Testis (tissue), 5 donors: ENCODE measurements at places on chromosomes 11 and 22. TPM values are rescaled to one million over a fixed set of nuclear protein-coding genes. Genes with fewer than 3 reads are reported as not detected.

LRRC55 gene
- 0.08 TPM for total RNA-seq

DNA sequence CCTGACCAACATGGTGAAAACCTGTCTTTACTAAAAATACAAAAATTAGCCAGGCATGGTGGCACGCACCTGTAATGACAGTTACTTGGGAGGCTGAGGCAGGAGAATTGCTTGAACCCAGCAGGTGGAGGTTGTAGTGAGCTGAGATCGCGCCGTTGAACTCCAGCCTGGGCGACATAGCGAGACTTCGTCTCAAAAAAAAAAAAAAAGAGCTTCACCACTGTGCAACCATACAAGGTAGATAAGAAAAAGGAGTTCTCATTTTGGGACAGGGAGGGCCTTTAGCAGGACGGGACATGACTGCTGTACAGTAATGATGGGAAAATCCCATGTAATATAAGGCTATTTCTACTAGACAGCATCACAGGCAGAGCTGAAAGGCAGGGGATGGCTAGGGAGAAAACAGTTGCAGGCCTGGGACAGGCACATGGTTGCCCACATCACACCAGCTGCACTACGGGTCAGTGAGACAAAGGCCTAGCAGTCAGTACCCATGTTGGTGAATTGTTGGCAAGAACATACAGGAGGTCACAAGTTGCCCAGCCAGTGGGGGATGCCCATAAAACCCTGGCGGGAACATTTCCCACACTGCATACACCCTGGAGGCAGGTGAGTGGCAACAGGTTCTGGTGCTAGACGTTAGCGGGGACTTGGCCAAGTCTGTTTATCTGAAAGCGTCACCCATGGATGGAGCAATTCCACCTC, 5.4 kb downstream of the TANGO2 start:
- no peaks in the 10 kb centered on the region for H3K27me3 ChIP-seq
- H3K4me1 ChIP-seq = peaks cover 11% of the 10 kb centered on the region
- DNase-seq = no peak
- H3K36me3 ChIP-seq = no peaks in the 10 kb centered on the region
- H3K4me3 ChIP-seq = no peak overlapping the region

OR10AG1 gene
- total RNA-seq = not detected

DNA sequence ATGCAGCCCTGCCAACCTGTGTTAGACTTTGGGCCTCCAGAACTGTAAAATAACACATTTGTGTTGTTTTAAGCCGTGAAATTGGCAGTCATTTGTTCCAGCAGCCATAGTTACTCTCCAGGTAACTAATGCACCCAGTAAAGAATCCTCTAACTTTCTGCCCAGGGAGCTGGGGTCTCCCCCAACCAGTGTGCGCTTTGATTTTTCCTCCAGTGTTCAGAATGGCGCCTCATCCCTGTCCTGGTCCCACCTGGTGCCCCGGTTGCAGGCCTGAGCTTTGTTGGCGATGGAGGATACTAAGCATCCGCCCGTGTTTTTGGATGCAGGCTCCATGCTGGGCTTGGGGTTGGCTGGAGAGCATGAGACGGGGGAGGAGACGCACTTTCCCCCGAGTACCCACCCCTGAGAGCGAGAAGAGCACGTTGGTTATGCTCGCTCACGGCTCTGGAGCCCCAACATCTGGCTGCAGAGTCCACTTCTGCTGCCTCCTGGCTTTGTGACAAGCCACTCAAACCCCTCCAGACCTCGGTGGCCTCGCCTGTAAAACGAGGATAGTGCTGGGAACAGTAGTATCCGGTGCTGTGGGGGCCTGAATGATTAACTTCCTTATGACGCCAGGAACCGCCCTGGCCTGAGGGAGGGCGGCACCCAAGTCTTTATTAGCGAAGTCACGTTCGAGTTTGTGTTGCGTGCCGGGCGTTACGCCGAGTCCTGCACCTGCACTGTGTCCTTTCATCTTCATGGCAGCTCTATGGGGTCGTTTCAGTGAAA, 25.8 kb downstream of the MRGPRD start:
- peak; percentile 54 for DNase-seq
- H3K27me3 ChIP-seq = no peaks in the 10 kb centered on the region
- peaks cover 4% of the 10 kb centered on the region for H3K4me1 ChIP-seq

DNA sequence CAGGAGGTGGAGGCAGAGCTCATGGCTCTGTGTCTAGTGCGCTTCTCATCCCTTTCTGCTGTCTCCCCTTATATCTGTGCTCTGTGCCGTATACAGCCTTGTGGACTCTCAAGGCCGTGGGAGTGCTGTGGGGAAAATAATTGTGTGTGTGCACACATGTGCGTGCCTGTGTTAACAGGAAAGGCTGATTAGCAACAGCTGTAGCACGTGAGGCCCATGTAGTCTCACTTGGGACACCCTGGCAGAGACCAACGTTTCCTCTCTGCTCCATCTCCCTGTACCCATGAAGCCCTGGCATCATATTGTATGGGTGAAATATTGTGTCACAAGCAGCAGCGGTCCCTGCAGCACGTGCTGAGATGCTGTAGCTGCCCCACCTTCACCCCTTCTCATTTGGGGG, 109.3 kb downstream of the LRRC32 start:
- DNase-seq = no peak
- no peak overlapping the region for H3K27ac ChIP-seq
- no peaks in the 10 kb centered on the region for H3K27me3 ChIP-seq
- H3K4me3 ChIP-seq = no peak overlapping the region

RCN1 gene
- total RNA-seq = 44.4 TPM

DNA sequence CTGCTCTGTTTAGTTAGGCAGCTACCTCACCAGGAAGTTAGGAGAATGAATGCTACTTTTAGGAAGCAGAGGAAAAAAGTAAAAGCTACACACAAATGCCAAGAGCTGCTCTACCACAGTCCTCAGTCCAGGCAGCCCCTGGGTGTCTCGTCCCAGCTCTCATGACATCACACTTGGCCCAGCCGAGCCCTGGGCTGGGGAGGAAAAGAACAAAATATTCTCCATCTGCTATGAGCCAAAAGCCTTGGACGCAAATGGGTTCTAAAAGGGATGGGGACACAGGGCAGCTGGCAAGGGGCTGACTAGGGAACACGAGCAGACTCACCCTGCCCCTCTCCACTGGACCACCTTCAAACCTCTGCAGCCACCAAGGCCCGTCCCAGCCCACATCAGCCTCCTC, 26.1 kb downstream of the TMEM184B start:
- H3K4me1 ChIP-seq = peaks cover 18% of the 10 kb centered on the region
- no peaks in the 10 kb centered on the region for H3K36me3 ChIP-seq
- H3K4me3 ChIP-seq = no peak overlapping the region
- peak; percentile 69 for DNase-seq
- peak overlapping the region; percentile 83 for H3K27ac ChIP-seq
- no peaks in the 10 kb centered on the region for H3K27me3 ChIP-seq

- no peak overlapping the region for H3K4me3 ChIP-seq
- H3K27ac ChIP-seq = no peak overlapping the region
- no peaks in the 10 kb centered on the region for H3K36me3 ChIP-seq
- H3K27me3 ChIP-seq = no peaks in the 10 kb centered on the region
- DNase-seq = no peak
Observed at GRCh38 chr22:21069375-21069774, 23.6 kb downstream of the LRRC74B start.

EXPH5 gene
- total RNA-seq = 0.62 TPM

PLAAT5 gene
- 92.8 TPM for total RNA-seq
